Renal cortical epithelial cell (primary cell): ENCODE measurements at places on chromosomes 6 and 20. TPM values are rescaled to one million over a fixed set of nuclear protein-coding genes. Genes with fewer than 3 reads are reported as not detected.

SIM1 gene
- 5.6 and 30.8 TPM in 2 replicates for total RNA-seq

- DNase-seq, result no peak
Measured at GRCh38 chr6:134557509-134557908, 239.6 kb upstream of the SGK1 start.

DNA sequence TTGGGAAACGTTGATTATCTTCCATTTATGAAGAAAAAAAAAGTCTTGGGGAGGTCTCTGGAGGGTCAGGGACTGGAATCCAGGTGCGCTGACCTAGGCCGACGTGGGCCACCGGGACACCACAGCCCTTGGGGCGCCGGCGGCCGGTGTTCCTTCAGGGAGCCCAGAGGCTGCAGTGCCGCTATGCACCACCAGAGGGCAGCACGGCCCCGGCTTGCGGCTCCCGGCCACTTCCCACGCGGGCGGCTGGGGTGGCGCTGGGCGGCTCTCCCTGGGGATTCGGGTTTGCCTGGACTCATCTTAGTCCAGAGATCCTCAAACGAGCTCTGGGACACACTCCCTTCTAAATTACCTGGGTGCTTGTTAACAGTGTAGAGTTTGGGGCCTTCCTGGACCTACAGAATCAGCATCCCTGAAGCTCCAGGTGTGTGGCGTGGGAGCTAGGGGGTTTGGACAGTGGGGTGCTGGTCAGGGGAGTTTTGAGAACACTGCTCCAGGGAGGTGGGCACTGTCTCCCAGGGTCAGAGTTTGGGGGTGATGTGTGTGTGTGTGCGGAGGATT, 23.0 kb upstream of the GTSF1L start:
- DNase-seq, result no peak

GRCh38 chr20:50037123-50037522, 54.3 kb downstream of the SNAI1 start:
- DNase-seq, result no peak

- DNase-seq, result no peak
Measured at GRCh38 chr6:170089963-170090362, 200.9 kb downstream of the DLL1 start.

OR12D3 gene
- total RNA-seq, result not detected in 2 replicates

GRCh38 chr6:31728767-31729514, at the start of gene DDAH2:
Gene DDAH2, minus strand, starts transcription at chr6:31729299. Its CDS starts 138 bp downstream, at chr6:31729161.
- no peak for DNase-seq

CTAGE9 gene
- not detected in 2 replicates for total RNA-seq

GRCh38 chr6:66948106-66948505, 1241.1 kb upstream of the EYS start:
- no peak for DNase-seq

GRCh38 chr6:56144538-56145324, 102.6 kb downstream of the COL21A1 start:
- peak; percentile 53 for DNase-seq

DNA sequence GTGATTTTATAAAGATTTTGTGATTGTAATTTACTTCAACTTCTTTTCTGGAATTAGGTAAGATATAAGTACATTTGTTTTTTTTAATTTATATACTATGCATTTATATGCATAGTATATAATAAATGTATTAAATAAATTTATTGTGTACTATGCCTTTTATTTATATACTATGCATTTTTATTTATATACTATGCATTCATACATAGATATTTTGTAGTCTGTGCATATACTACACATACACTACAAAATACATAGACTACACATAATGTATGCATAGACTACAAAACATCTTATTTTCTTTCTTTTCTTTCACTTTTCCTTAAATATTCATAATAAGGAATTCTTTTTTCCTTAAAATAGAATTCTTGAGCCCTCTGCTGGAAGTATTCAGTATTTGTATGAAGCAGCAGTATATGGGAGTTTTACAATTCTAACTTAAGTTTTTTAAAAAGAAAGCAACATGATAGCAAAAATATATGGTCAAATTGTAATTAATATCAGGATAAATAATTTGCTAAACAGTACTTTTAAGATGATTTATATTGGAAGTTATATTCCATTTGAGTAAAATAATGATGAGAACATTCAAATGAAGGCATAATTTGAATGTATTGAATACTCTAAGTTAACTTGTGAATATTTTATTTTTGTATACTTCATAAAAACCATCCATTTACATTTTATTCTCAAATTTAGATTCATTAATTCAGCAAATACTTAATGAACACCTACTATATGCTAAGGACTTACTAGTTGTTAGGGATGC, 129.3 kb downstream of the KLHL32 start:
- DNase-seq, result peak; percentile 44

DNA sequence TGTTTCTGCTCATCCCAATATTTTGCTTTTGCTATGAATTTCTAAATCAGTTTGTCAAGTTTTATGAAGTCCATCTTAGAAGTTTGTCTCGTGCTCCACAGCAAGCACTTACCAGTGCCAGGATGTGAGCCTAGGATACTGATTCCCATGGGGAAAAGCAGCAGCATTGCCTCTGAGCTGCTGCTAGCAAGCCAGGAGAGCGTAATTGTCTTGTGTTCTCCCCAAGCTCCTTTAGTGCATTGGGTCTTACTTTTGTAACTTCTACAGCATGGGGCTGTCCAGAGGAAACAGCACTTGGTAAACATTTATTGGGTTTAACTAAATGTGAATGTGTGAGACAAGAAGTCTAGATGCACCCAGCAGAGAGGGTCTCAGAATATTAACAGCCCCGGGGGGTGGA, 76.1 kb downstream of the RNF182 start:
- no peak for DNase-seq

GRCh38 chr6:166752097-166752496, 125.0 kb upstream of the RPS6KA2 start:
- no peak for DNase-seq

- peak; percentile 16 for DNase-seq
Measured at GRCh38 chr20:64212755-64213154, 42.8 kb upstream of the PCMTD2 start.

DNA sequence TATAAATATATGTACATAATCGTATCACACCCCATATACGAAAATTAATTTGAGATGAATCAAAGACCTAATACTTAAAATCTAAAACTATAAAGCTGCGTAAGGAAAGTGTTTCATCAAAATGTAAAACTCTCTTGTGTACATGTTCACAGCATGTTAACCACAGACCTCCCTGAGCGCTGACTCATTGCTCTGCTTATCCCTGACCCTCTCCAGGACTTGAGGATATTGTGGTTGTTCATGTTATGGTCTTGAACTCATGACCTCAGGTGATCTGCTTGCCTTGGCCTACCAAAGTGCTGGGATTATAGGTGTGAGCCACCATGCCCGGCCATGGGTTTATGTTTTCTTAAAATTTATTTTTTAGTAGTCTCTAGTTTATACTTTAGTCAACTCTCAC, 14.2 kb downstream of the FAM83B start:
- peak; percentile 96 for DNase-seq

DNA sequence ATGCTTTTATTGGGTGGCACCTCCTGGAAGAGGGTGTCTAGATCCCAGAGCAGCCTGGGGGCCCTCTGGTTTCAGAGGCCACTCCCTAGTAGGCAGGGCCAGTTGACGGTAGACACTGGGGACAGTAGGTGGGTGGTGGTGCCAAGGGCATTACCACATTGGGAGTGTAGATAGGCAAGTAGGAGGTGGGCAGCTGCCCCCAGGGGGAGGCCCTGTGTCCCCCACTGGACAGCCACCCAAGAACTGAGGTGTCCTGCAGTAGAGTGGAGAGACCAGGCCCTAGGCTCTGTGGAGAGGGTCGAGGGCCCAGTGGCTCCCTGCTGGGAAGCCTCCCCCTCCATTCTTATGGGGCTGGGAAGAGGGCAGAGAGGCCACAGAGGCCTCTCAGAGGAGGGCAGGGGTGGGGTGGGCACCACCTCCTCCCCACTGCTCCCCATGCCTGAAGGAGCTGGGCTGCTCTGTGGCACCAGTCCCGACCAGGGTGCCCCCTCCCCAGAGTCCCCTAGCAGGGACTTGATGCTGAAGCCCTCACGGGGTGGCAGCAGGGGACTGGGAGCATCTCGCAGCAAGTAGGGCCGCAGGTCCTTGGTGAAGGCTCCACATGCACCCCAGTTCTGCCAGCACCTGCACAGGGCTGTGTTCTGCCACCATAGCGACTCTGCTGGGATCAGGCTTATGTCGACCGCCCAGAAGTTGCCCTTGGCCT, 305.0 kb upstream of the KCNQ5 start:
- DNase-seq, result no peak

- no peak for DNase-seq
Measured at GRCh38 chr20:22223236-22223635, 361.1 kb downstream of the FOXA2 start.

DNA sequence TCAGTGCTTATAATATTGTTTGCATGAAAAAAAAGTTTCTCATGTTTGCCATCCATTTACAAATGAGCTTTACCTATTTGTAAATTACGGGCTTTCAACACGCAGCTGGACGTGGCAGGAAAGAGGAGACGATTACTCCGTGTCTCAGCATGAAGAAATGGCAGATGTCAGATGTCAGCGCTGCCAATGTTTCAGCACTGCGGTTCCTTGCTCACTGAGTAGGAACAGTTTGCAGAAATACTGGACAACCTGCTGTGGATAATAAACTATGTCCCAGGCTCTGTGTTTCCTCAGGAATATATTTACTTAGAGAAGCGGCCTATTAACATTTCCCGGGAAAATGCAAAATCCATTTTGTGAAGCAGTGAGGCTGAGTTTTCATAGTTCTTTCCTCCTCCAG, 22.7 kb downstream of the RAMACL start:
- DNase-seq, result no peak

FAM217A gene
- not detected in 2 replicates for total RNA-seq

- DNase-seq, result no peak
Measured at GRCh38 chr6:139839506-139840156, 465.2 kb upstream of the CITED2 start.

RNF39 gene
- total RNA-seq, result 0.05 TPM in 1 of 2 replicates, not detected in the other

- DNase-seq, result no peak
Measured at GRCh38 chr6:131642987-131643611, 6.0 kb downstream of the ENPP3 start.
